ENCODE measurements at places on chromosomes 4 and X.

DNA sequence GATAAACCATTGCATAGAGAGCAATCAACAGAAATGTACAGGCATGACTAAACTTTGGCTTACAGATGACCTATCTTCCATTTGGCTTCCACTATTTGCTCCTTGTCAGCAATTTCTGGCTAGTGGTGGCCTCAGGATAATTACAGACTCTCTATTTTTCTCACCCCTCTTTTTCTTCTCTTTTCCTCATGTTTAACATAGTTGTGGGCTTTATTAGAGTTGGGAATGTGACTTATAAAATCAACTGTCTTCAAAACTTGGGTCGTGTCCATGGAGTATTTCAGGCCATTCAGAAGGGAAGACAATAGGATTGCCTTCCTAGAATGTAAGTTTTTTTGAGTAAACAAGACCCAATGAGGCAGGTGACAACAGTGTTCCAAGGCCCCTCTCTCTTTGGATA lies 236.2 kb downstream of the FRAS1 start:
- no peak for DNase-seq

GRCh38 chrX:149490100-149490499 lies 15.0 kb downstream of the IDS start:
- DNase-seq: no peak

DNA sequence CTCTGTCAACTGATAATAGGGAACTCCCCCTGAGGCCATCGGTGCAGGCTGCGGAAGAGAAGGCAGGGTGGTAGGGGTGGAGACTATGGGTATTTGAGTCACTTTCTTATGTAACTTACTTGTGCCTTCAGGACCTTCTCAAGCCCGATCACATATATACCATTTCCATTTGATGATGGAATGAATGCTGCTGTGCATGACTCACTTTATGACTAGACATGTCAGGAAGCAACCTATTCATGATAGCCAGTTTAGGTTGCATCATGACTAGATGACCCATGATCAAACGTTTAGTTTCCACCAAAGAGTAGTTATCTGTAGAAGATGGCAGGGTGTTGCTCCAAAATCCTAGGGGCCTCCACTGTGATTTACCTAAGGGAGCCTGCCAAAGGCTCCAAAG lies 435.5 kb downstream of the DTHD1 start:
- no peak for DNase-seq

GRCh38 chrX:67607466-67607865 lies 63.6 kb downstream of the AR start:
- no peak for DNase-seq

DNA sequence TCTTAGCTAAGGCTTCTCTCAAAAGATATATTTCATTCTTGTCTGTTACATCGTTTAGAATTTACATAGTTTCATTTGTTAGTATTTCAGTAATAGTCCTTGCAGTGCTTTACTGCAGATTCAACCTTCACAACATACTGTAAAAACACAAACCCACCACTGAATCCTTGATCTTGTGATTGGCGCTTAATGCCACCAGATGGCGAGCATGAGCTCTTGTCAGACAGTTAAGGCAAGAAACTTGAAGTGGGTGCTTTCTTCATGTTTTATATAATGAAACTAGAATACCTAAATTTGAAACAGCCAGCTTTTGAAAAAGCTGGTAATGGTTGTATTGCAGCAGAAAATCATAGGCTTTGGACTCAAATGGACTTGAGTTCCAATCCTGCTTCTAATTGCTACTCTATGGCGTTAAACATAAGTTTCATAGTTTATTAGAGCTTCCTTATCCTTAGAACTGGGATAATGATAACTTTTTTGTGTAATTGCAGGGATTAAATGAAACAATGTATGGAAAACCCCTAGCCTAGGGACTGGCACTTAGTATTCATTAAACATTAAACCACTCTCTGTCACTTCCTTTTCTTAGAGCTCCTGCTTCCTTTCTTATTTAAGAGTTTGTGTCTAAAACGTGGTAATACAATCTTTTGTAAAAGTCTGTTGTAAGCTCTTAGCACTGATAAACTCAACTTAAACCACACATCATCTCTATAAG lies 95.1 kb downstream of the USP9X start:
- peak; percentile 6 for DNase-seq

GRCh38 chrX:31038575-31039326 lies 33.1 kb downstream of the FTHL17 start:
- peak; percentile 3 for DNase-seq

DNA sequence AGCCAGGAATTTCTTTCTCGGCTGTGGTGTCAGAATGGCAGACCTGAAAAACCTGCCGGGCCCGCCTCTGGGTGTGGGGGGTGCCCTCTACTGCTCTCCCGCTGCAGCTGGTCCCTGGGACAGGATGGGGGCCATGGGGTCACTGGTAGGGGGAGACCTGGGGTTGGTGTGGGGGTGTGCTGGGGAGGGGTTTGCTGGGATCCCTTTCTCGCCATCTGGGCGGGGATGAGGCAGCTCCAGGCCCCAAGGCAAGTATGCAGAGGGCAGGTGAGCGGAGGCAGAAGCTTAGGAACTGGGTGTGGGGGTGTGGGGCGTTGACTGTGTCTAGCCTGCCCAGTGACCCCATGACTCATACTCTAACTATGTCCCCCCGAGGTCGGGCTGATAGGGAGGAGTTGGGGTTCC lies 884 bp downstream of the CCDC120 start:
- no peak for DNase-seq

- no peak for DNase-seq
These were observed 45.2 kb downstream of the PHKA2 start for GRCh38 chrX:18938710-18939109.

DNA sequence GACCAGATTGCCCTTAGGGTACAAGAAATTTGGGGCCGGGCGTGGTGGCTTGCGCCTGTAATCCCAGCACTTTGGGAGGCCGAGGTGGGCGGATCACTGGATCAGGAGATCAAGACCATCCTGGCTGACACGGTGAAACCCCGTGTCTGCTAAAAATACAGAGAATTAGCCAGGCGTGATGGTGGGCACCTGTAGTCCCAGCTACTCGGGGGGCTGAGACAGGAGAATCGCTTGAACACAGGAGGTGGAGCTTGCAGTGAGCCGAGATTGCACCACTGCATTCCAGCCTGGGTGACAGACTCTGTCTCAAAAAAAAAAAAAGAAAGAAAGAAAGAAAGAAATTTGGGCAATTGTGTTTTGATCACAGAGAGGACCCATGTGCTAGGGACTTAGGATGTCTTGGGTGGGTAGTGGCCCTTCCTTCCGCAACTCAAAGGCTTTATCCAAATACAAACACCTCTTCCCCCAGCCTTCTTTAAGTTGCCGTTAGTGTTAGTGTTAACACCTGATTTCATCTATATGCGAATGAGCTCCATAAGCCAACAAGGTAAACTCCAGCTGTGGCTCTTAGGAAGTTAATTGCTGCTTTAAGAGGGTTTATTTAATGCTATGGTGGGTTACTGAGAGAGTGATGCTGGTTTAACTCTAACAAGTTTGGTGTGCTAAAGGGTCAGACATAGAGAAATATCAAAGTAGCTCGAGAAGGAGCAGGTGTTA lies 8.6 kb upstream of the CCDC110 start:
- DNase-seq: no peak

GRCh38 chrX:2492531-2493218 lies 8.1 kb downstream of the DHRSX start:
- no peak for DNase-seq

DNA sequence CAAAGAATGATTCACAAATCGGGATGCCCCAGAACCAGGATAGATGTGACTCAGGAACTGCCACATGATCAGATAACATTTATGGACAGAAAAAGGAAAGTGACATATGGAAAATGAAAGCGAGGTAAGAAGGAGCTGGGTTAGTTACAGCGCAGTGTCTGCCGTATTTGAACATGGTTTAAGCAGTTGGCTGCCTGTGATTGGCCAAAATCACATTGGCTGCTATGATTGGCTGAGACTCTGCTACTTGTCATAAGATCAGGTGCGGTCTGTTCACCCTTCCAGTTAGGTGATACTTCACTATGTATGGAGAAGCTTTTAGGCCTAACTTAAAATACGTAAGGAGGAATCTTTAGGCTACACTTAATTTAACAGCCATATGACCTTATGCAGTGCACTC lies 322.7 kb upstream of the HAND2 start:
- no peak for DNase-seq

DNA sequence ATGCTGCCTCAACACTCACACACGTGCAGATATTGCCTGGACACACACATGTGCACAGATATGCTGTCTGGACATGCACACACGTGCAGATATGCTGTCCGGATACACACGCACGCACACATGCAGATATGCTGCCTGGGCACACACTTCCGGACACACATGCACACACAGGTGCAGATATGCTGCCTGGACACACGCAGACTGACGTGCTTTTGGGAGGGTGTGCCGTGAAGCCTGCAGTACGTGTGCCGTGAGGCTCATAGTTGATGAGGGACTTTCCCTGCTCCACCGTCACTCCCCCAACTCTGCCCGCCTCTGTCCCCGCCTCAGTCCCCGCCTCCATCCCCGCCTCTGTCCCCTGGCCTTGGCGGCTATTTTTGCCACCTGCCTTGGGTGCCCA lies 14.7 kb downstream of the FGFRL1 start:
- DNase-seq: peak; percentile 52

DNA sequence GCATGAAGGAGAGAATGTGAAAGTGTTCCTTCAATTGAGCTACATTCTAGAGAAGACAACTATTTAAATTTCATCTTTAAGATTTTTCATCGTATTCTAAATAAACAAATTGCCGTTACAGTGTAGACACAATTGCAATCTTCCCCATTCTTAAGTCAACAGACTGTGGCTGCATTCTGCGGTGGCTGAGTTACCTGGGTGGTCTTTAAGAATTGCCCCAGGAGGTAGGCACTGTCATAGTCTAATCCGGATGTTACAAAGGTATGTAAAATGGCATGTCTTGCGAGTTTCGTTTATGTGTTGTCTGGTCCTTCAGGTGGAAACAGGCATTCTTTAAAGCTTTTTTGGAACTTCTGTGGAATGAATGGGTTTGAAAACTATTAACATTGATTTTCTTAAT lies 586.1 kb upstream of the PITX2 start:
- no peak for DNase-seq

DNA sequence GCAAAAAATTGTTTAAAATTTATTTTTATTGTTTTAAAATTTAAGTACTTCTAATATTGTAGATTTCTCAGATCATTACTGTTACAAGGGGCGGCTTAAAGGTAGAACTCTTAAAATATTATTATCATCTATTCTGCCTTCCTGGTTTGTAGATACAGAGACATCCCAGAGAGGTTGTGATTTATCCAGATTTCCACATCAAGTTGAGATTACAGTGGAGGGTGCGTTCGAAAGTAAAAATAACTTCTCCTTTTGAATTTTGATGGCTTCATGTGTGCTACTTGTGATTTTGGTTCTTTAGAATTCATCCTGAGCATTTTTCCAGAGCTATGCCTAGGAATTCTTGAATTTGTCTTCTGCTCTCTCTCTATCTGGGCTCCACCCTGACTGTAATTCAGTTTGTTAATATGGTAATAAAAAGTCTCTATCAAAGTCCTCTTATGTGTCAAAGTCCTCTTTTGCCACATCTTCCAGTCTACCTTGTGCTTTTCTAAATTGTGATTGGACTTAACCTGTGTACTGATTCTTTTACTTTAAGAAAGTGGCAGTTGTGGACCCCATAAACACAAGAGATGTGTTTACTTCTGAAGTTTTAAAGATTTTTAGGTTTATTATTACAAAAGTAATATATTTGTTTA lies 37.2 kb downstream of the CLCN3 start:
- no peak for DNase-seq

DNA sequence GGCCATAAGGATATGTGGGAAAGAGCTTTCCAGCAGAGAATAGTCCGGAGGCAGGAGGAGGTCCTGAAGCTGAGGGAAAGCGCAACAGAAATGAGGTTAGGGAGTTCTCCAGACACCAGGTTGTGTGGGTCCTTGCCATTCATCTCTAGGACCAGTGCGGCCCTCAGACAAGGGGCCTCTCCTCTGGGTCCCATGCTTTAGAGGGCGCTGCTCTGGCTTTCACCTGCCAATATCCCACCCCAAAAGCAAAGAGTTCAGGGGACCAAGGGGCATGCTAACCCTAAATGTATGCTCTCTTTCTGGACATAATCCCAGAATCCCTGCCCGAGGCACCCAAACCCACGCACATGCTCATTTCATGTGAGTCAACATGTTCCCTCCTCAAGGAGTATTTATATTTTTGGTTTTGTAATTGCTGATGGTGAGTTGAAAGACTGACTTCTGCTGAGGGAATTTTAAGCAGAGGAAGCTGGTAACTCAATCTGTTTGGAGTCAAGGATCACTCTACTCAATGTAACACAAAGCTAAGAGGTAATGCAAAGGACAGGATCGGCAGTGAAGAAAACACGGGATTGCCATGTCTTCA lies 14.8 kb downstream of the RPL34 start:
- no peak for DNase-seq

- no peak for DNase-seq
These were observed 750.5 kb upstream of the POU3F4 start for GRCh38 chrX:82757614-82758013.

GRCh38 chrX:2708592-2709188 lies 17.6 kb downstream of the CD99 start:
- no peak for DNase-seq

DNA sequence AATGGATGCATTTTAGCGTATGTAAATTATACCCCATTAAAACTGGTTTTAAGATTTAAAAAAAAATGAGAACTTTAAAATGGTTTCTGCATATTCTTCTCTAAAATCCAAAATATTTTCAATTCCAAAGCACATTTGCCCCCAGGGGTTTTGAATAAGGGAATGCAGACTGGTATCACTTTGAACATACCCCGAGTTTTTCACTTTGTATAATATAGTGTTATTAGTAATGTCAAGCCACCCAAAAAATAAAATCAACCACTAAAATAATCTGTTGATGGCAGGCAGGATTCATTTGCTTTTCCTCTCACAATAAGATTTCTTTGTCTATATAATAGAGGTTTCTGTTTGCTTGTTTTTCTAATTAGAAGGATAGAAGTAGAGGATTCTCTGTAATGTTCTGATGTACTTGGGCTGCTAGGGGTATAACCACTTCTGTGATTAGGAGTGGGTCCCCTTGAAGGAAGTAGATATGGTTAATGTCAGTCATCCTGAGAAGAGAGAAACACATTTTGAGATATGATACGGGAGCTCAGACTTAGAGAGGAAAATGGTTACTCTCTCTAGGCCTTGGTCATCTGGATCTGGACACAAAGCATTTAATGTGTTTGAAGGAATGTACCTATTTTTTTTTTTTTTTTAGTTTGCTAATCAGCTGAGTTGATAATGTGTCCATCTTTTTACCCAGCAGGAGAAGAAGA lies 9.3 kb upstream of the LIN54 start:
- no peak for DNase-seq

DNA sequence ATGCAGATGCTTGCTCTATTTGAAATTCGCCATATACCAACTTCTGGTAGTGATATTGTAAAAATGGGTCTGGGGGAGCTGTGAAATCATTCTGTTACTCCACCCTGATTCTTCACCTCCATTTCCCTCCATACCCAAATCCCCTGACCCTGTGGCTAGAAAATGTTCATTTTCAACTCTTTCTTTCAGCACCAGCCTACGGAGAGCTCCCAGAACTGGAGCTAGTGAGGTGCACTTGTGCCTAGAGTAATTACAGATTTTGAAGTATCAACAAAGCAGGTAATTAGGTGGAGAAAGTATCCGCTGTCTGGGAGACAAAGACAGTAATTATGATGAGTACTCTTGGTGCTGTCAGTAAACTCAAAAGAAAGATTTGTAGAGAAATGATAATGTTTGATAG lies 8.1 kb downstream of the ARHGAP36 start:
- DNase-seq: no peak

- DNase-seq: no peak
These were observed 229.5 kb downstream of the SPCS3 start for GRCh38 chr4:176549161-176549865.

GRCh38 chr4:150501009-150501727 lies 80.8 kb upstream of the MAB21L2 start:
- no peak for DNase-seq

GRCh38 chrX:11382930-11383329 lies 89.7 kb downstream of the AMELX start:
- no peak for DNase-seq

Measured in stimulated activated CD4-positive, alpha-beta T cell treated with anti-CD3 and anti-CD28 coated beads, Interleukin-4, amount 100 ng/mL, for 48 hours (primary cell).